Fibroblast of skin of right biceps (primary cell): ENCODE measurements at places on chromosomes 1 and 21.

- DNase-seq, result peak; percentile 12
Measured at GRCh38 chr1:193069748-193070385, 10.5 kb downstream of the RO60 start.

DNA sequence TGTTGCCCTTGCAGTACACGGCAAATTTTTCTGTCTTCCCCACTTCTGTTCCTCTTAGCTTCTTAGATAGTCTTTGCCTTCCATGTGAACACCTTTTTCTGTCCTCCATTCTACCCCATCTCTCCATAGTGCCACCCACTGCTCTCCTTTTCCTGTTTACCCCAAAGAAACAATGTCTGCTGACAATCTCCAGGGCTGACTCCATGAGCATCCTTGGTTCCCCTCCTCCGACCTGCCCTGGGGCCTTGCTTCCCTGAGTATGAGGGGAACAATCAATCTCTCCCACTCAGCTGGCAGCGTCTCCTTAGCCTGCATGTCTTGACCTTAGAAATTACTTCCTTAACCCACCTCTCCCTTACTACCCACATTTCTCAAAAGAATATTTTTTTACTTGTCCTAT is 12.3 kb upstream of the MYBPHL start:
- DNase-seq, result no peak

DNA sequence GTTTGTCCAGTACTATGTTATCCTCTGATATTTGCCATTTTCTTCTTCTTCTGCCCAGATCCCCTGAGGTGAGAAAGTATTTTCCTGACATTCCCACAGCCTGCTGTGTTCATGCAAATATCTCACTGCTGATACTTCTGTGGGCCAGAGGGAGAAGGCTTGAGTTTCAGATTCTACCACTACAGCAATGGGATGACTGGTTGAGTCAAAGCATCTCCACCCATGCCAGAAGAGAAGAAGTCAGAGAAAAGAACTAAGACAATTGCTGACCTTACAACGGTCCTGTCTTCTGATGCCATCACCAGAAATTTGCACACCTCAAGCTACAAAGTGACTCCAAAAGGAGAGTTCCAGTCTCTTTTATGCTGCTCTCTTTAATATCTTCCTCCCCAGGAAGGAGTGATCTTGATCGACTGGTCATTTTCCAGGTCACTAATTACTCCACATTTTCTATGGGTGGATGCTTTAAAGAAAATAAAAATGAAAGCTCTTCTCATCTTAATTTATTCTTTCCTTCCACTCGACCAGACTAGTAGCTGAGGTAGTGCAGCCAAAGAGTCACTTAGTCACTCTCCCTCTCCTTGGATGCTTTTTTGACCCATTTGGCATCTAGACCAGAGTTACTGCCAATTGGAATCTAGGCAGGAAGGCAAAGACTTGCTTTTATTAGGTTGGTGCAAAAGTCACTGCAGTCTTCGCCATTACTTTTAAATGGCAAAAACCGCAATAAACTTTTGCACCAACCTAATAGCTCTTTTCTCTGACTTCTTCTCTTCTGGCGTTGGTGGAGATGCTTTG is 195.1 kb downstream of the PTPRC start:
- no peak for DNase-seq

GRCh38 chr21:36551731-36552433 is 72.0 kb upstream of the CLDN14 start:
- DNase-seq, result peak; percentile 97

GRCh38 chr1:162466797-162467196 is 30.8 kb upstream of the UHMK1 start:
- no peak for DNase-seq

DNA sequence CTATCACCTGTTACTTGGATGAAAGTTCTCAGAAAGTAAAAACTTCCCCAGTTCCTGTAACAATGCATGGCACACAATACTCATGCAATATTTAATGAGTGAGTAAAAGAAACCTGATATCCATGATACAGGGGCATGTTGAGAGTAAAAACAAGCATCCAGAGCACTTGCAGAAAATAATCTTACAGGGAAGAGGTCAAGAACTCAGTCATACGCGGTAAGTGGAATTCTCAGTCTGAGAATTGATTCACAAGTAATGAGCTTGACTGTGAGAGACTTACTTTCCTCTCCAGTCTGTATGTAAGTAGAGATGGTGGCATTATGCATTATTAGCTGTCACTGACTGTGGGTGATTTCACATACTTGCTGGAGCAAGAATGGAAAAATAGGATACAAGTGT is 976.9 kb downstream of the BRINP3 start:
- peak; percentile 2 for DNase-seq

DNA sequence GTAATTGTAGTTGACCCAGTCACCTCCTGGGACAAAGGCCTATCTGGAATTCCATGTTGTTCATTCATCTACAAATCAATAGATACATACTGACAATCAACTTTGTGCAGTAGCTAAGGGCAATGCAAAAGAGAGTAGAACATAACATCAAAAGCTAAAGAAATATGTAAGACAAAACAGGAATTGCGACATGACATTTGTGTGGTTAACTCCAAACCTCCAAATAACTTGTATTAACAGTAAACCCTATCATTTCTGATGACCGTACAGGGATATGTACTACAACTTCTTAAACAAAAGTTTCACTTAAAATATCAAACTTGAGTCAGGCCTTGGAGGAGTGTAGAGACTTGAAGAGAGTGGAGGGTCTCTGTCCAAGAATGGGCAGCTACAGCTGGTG is 317.6 kb downstream of the SPATA17 start:
- peak; percentile 28 for DNase-seq

GRCh38 chr1:152515434-152515783 is 1.1 kb downstream of the CRCT1 start:
- DNase-seq, result no peak

- DNase-seq, result peak; percentile 25
Measured at GRCh38 chr1:77385551-77385950, 103.7 kb downstream of the AK5 start.

DNA sequence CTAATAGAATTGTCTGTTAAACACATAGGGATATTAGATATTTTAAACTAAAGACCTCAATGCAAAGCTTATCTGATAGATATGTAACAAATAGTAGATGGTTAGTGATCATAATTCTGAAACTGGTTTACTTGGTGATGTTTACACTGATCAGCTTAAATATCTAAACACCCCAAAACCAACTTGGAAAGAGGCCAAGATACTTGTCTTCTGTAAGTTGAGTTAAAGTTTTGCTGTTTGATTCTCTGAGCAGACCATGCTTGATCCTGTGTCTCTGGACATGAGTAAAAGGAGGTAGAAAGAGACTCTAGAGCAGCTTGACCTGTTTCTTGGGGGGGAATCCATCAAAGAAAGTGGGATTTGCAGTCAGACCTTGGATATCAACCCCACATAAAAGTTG is 107.5 kb downstream of the NEK7 start:
- DNase-seq, result no peak

GRCh38 chr1:170262276-170262939 is 116.6 kb downstream of the NTMT2 start:
- DNase-seq, result peak; percentile 74

- DNase-seq, result peak; percentile 56
Measured at GRCh38 chr1:153617663-153618062, 1.5 kb upstream of the S100A14 start.

DNA sequence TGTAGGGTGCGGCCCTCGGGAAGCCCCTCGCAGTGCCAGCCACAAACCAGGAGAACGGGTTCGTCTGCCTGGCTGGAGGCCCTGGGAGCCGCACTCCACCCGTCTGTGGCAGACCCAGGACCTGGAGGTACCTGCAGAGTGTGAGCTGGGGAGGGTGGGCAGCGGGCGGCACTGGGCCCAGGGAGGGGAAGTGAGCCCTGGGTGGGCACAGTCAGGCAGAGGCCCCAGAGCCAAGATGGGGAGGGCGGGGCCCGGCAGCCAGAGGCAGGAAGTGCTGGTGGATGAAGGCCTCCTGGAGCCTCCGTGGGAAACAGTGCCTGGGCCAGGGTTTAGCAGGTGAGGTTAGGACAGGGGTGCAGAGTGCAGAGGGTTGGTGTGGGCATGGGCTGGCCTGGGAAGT is 4.0 kb upstream of the PEX10 start:
- no peak for DNase-seq
